ENCODE measurements at places on chromosomes 16 and 17.

GRCh38 chr16:78333808-78334207, 234.4 kb downstream of the WWOX start:
- no peak for DNase-seq

GRCh38 chr17:27873746-27874145, 19.4 kb downstream of the LYRM9 start:
- no peak for DNase-seq

DNA sequence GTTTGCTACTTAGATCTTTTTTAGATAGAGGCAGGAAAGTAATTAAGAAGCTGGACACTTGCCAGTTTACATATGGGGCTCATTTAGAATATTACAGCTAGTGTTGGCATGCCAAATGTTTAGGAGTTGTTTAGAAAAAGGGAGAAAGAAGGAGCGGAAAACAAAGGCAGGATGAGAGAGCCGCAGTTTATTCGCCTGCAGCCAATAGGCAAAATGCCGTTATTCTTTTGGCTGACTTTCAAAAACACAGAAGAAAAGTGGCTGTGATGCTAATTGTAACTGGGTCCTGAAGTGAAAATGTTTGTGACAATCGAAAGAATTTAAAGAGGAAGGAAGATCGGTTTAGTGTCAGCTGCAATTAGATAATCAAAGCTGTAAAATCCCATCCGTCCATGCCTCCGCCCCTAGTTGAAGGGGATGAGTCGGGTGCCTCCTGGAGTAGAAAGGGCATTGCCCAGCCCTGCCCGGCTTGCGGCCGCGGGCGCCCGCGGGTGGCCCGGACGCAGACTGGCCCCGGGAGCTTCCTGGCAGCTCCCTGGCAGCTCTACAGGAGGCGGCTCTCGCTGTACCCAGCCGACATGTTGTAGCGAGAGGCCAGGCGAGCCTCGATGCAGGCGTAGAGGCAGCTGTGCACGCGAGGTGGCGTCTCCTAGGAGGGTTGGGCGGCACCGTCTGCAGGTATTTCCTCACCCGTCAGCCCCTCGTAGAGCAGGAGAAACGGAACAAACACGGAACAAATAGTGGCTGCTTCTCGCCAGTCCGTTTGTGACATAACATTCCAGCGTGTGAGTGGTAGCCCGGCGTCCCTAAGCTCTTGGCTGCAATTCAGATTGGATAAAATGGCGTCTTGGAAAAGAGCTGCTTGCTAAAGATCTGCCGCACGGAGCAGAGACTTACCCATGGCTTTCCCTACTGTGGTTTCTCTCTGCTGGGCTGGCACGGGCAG, 82.2 kb downstream of the TNRC6C start:
- peak; percentile 42 for DNase-seq

DNA sequence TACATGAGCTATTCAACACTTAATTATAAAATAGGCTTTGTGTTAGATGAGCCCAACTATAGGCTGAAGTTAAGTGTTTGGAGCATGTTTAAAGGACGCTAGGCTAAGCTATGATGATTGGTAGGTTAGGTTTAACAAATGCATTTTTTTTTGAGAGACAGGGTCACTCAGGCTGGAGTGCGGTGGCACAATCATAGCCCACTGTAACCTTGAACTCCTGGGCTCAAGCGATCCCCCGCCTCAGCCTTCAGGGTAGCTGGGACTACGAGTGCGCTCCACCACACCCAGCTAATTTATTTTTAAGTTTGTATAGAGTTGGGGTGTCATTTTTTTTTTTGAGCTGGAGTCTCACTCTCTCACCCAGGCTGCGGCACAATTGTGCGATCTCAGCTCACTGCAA, 19.3 kb upstream of the GPRC5C start:
- DNase-seq: no peak

- peak; percentile 36 for DNase-seq
Measured at GRCh38 chr17:50841949-50842354, 6.6 kb downstream of the WFIKKN2 start.

Data from NCI-H2107 (cell line).